ENCODE measurements at places on chromosomes 7 and 10.

DNA sequence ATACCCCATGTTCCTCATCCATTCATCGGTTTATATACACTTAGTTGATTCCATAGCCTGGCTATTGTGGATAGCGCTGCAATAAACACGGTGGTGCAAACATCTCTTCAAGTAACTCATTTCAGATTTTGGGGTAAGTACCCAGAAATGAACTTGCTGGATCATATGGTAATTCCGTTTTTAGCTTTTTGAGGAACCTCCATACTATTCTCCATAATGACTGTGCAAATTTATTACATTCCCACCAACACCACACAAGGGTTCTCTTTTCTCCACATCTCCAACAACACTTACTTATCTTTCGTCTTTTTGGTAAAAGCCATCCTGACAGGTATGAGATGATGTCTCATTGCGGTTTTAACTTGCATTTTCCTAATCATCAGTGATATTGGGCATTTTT, 3.7 kb downstream of the NPFFR1 start:
- no peak for DNase-seq

- DNase-seq = no peak
Measured at GRCh38 chr7:117044664-117045063, 91.4 kb downstream of the ST7 start.

DNA sequence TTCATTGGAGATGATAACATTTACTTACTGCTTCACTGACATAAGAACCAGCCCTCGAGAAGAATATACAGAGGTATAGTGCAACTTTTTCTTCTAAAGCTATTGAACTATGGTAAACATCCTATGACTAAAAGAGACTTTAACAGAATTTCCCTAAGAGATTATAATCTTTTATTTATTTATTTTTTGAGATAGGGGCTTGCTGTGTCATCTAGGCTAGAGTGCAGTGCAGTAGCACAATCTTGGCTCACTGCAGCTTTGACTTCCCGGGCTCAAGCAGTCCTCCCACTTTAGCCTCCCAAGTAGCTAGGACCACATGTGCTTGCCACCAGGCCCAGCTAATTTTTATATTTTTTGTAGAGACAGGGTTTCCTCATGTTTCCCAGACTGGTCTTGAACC, 258.5 kb upstream of the FERD3L start:
- DNase-seq = no peak

GRCh38 chr10:72855790-72856189, 37.7 kb upstream of the OIT3 start:
- DNase-seq = no peak

DNA sequence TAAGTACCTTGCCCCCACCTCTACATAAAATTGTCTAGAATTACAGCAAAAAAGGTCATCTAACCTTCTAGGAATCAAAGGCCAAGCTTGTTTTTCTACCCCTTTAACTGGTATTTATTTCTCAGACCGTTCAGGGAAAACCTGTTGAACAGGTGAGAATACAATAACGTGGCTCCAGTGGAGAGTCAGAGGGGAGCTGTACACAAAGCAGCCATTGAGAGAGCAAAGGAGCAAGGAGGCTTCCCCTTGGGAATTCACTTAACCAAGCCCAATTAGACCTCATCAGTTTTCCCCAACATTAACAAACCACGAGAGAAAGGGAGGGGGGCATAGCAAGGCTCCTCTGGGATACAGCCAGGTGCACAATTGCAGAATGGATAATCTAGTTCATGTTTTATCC, 101.9 kb downstream of the ELMO1 start:
- no peak for DNase-seq

DNA sequence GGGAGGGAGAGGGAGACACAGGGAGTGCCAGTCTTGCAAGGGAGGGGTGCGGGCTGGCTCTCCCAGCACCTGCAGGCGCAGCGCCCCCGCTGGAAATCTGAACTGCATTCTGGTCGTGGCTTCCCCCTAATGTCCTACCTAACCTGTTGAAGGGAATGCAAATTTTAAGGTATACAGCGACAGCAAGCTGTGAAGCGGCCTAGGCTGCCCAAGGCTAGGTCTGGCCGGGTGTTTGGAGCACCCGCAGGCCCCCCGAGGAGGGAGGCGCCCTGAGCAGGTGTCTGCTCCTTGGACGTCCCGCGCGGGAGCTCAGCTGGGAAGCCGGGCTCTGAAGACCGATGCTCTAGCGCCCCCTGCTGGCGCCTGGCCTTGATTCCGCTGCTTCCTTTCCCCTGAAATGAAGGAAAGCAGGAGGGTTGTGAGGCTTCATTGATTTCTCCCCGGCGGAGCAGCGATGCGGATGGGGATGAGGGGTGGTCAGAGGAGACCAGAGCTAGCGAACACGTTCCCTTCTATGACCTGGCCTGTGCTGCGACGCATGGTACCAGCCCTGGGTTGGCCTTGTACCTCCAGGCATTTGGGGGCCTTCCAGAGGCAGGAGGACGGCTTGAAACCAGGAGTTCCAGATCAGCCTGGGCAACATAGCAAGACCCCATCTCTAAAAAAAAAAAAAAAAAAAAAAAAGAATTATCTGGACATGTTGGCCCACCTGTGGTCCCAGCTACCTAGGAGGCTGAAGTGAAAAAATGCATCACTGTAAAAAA, 601.3 kb downstream of the GALNT17 start:
- no peak for DNase-seq

DNA sequence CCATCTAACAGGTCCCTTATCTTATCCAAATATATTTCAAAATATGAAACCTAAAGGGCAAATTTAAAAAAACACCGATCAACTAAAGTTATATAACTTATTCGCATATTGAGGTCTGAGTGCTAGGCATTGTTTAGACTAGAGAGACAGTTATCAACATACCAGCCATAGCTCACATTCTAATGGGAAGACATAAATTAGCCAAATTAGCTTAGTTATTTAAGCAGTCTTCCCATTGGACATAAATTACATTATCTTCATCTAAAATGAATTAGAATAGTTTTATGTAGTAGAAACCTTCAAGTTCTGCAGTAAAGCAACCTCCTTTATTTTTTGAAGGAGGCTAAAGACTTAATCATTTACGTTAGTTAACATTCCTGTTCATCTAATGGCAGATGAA, 17.4 kb downstream of the KIF5B start:
- DNase-seq = no peak

GRCh38 chr10:18683427-18683826, 24.2 kb downstream of the ARL5B start:
- DNase-seq = no peak

GRCh38 chr10:98134431-98135221, at the start of gene R3HCC1L:
R3HCC1L (plus strand) TSS chr10:98134657; CDS start chr10:98208115, 73,458 bp downstream.
- peak; percentile 86 for DNase-seq

- DNase-seq = no peak
Measured at GRCh38 chr10:105328503-105329133, 687.5 kb downstream of the SORCS3 start.

DNA sequence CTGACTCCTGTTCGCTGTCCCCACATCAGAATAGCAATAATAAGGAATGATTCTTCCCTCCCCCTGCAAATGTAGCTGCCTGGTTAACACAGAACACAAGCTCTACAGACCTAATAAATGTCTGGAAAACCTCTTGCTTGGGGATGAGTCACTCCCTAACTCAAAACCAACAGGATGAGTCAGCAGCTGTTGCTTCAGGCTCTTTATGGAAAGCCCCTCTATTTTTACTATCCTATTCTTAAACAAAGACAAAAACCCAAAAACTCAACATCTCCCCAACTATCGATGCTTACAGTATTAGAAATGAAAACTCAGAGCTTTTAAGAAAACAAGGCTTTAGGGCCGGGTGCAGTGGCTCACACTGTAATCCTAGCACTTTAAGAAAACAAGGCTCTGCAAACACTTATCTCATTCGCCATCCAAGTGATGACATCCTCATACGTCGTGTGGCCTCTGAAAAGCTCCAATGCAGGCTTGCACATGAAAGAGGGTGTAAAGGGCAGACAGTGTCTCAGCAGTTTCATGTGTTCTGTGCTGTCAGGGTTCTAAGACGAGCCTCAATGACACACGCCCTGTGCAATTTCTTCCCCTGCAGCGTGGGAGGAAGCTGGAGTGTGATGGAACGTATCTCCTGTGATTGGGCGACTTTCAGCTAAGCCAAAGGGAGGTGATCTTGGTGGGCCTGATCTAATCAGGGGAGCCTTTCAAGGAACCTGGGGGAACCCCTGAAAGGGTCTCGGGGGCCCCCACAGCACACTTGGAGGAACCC, 70.1 kb downstream of the AMZ1 start:
- DNase-seq = no peak

- no peak for DNase-seq
Measured at GRCh38 chr7:80858141-80858903, 60.5 kb downstream of the SEMA3C start.

DNA sequence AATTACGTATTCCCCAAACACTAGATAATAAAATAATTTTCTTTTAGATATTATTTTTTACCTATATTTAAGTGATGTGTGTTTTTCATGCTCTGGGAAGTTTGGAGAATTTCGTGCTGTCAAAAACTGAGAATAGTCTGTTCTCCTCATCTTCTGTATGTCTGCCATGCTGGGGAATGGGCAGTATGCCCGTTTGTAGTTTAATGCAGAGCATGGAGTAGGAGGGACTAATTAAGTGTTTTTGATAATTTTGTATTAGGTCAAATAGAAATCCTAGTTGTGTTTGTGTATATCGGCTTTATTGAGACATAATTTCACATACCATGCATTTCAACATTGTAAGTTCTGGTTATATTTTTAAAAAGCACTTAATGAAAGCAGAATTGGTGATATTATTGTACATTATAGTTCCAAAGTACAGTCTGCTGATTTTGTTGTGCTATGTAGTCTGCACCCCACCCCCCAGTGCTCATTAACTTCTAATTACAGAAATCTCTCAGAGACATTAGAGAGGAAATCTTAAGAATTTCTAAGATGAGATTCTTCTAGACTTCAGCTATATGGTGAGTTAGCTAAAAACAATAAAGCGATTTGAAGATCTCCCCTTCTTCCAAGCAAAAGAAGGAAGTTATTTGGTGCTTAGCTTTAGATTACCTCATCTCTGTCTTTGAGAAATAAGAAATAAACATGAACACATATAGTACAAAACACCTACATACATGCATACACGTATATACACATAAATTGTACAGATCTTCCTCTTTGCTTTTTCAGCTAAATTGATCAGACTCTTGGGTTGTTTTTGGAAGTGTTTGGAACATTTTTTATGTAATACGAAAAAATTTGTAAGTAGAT, 22.2 kb downstream of the ZRANB1 start:
- no peak for DNase-seq

- DNase-seq = no peak
Measured at GRCh38 chr7:13955494-13955893, 34.0 kb downstream of the ETV1 start.

- DNase-seq = no peak
Measured at GRCh38 chr7:149621776-149622175, 124.2 kb upstream of the ZNF746 start.

DNA sequence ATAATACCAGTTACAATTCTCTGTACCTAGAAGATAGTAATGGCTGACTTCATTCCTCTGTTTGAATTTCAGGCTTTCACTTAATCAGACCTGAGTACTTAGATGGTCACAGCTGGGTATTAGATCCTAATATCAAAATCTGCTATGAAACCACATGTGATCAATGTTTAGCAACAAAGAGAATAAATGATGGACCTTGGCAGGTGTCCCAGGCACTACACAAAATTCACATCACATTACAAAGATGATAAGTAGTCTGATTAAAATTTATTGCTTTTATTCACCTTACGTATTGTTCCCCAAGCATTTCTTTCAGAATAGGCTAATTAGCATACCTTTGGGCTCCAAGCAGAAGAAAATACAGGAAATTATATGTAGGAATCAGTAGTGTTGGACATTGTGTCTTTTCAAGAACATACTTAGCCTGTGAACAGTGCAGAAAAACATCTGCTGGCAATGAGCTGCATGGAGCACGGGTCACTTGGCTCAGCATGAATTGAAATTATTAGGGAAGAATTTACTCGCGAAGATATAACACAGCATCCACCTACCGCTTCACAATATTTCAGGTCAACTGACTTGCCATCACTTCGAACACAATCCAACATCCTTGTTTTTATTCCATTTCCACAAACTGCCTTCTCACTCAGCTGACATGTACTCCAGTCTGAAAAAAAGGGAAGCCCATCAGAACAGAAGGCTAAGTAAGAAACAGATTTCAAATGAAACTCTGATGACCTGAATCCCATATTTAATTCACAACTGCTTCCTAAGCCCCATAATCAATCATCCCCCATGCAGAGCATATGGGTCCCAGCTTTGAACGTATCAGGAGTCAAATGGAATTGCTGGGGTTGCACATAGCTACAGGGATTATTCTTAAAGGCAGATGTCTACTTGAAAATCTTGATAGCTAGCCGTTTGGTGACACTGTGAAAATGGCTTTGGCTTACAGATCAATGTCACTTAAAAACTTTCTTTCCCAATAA, 421.0 kb downstream of the THSD7A start:
- no peak for DNase-seq

DNA sequence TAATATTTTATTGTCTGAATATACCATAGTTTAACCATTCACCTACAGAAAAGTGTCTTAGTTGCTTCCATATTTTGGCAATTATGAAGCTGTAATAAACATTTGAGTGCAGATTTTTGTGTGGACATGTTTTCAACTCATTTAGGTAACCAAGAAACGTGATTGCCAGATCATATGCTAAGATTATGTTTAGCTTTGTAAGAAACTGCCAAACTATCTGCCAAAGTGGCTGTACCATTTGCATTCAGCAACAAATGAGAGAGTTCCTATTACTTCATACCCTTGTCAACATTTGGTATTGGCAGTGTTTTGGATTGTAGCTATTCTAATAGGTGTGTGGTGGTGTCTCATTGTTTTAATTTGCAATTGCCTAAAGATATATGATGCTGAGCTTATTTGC, 233.5 kb downstream of the TMEM26 start:
- no peak for DNase-seq

GRCh38 chr7:154644366-154644765, 358.6 kb downstream of the PAXIP1 start:
- no peak for DNase-seq

GRCh38 chr7:135706038-135706742, 21.8 kb downstream of the SLC13A4 start:
- no peak for DNase-seq

- DNase-seq = no peak
Measured at GRCh38 chr10:46550076-46550790, 6.2 kb downstream of the GPRIN2 start.

DNA sequence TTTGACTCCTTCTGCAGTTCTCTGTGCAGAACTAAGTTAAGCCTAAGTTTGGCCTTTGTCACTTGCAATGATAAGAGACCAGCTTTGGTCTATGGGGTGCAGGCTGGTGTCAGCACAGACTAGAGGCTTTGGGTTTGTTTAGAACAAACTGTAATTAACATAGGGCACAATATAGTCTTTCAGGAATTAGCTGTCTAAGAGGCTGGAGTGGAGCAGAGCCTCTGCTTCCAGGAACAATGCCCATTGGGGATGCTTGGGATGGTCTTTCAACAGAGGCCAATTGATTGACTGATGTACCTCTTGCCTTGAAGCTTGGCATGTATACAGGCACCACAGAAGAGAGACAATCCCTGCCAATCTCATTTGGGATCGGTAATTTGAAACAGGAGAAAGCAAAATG, 4.7 kb downstream of the SUFU start:
- DNase-seq = no peak

Measured in stimulated activated CD8-positive, alpha-beta memory T cell treated with anti-CD3 and anti-CD28 coated beads, Interleukin-7, amount 100 ng/mL, for 1 hour (primary cell).